NCI-H524 treated with DMSO at 0.1 percent for 48 hours (cell line): ENCODE measurements at places on chromosomes 16 and 17.

DNA sequence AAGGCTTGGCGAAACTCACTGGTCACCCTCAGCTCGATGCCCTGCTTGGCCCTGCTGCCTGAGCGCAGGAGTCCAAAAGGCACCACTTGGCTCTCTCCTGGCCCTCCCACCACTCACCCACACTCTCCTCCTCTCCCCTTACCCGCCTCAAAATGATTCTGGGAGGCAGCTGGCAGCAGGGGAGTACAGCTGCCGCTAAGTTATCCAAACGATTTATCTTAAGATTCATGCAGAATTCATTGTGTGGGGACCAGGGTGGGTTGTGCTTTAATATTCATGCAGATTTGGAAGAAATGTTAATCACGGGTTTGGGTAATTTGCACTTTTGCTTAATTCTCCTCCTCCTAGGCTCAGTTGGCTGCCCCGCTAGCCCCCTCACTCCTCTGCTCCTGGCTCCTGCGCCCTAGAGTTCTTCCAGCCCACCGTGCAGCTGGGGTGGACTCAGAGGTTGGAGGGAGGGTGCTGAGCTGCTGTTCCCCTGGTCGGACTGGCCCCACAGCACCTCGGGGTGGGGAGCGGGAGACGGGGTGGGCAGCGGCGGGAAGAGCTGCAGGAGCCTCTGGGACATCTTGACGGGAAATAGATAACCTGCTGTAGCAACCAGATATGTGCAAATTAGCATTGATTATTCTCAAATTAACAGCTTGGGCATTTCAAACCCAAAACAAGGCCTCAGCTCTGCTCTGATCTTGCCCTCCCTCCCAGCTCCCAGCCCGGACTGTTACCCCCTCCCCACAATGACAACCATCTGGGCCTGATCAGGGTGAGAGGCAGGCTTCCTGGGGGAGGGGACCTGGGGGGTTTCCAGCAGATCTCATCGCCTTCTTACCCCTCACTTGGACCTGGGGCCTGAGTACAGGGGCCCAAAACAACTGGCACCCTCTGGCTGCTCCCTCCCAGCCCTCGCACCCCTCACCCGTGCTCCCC lies 122.6 kb upstream of the RPL38 start:
- peak; percentile 60 for DNase-seq

DNA sequence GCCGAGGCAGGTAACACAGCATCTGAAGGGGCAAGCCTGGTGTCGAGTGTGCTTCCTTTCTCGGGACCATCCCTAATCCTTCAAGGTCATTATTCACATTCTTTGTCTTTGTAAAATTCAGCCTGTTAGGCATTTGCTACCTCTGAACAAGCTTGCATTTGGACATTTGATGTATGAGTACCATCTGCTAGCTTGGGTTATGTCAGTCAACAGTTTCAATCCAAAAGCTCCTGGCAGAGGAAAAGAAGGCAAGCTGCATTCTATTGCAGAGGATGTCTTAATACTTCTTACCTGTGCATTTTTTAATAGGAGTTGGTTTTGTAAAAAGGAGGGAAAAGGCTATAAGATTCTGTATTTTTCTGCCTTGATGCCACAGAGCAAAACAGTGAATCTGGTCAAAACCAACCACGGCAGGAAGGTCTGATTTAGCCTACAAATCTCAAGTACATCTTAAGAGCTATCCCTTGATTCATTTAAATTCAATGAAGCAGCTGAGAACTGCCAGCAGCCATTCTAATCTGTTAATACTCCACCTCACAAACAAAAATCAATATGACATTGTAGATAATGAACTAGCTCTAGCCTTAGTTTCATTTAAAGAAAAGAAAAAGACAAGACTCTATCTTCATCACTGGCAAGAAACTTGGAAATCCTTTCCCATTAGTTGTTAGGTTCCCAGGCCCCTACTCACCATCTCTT lies 39.0 kb downstream of the TEX2 start:
- peak; percentile 95 for DNase-seq

DNA sequence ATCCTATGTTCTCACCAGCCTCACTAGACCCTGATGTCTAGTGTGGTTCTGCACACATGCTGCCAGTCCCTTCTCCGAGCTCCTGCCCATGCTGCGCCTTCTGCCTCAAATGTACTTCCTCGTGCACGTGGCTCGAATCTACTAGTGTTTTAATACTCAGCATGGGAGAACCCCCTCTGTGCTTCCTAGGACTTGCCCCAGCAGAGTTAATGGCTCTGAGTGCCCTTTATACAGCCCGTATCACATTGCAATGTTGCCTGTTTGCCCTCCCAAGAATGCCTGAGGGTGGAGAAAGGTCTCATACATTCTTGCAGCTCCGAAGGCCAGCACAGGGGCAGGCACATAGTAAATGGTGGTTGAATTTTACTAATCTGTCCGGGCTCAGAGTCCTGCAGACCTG lies 190.8 kb upstream of the NLRP1 start:
- DNase-seq = no peak

DNA sequence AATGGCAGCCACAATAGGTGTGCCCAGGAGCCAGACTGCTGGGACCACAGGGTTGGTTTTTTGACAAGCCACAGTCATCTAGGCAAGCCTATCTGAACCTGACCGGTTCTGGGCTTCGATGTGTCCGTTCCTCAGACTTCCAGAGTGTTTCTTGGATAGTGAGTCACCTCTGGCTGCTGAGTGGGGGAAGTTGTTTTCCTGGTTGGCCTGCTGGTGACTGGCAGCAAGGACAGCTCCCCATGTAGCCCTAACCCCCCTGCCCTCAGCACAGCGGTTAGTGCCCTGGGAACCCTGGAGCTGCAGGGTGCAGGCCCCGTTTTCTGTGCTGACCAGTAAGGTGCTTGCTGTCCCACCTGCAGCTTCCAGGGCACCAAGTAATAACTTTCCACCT lies 65.5 kb downstream of the PLD6 start:
- no peak for DNase-seq

GRCh38 chr17:16304830-16305229 lies 48.4 kb downstream of the CENPV start:
- no peak for DNase-seq
